ENCODE measurements at places on chromosomes 4 and X. TPM values are rescaled to one million over a fixed set of nuclear protein-coding genes. Genes with fewer than 3 reads are reported as not detected.

Gene FOXR2
- not detected for total RNA-seq

- peaks cover 3% of the 10 kb centered on the region for H3K4me1 ChIP-seq
- no peaks in the 10 kb centered on the region for H3K27me3 ChIP-seq
- H3K4me3 ChIP-seq, result no peak overlapping the region
- H3K36me3 ChIP-seq, result no peaks in the 10 kb centered on the region
- no peak overlapping the region for H3K27ac ChIP-seq
These were observed 1.7 kb upstream of the RRAGB start for GRCh38 chrX:55715847-55716246.

DNA sequence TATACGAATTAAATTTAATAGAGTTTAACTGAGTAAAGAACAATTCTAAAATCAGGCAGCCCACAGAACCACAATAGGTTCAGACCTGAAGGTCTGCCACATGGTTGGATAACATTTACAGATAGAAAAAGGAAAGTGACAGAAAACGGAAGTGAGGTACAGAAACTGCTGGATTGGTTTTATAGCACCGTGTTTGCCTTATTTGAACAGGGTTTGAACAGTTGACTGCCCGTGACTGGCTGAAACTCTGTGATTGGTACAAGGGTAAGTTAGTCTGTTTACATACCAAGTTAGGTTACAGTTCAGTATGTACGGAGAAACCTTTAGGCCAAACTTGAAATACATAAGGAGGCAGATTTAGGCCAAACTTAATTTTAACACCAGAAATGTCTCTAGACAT, 64.1 kb upstream of the ATXN3L start:
- H3K4me3 ChIP-seq, result no peak overlapping the region
- H3K4me1 ChIP-seq, result no peaks in the 10 kb centered on the region
- H3K27ac ChIP-seq, result peak overlapping the region; percentile 39
- no peaks in the 10 kb centered on the region for H3K27me3 ChIP-seq
- H3K36me3 ChIP-seq, result no peaks in the 10 kb centered on the region
- no peak for DNase-seq

Gene TEX11
- not detected for total RNA-seq

GRCh38 chr4:48141048-48141447, 7.0 kb upstream of the TXK start:
- H3K27ac ChIP-seq, result no peak overlapping the region
- H3K4me3 ChIP-seq, result no peak overlapping the region
- no peaks in the 10 kb centered on the region for H3K36me3 ChIP-seq

GRCh38 chr4:95220205-95221175, 328.3 kb downstream of the UNC5C start:
- H3K4me1 ChIP-seq, result no peaks in the 10 kb centered on the region
- no peak for DNase-seq

DNA sequence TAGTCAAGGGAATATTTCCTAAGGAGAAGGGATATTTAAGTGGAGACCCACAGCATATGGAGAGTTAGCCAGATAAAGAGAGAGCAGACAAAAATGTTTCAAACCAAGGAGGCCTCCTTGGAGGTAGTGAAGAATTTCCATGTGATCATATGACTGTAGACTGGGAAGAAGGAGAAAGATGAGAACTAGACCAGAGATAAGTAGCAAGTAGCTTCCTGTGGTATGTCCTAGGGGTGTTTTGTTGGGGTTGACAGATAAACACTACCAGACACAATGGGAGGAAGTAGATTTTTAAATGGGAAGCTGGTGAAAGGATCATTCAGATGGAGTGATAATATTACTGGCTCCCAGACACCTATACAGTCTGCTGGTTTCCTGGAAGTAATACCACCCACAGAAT, 13.6 kb downstream of the SYAP1 start:
- H3K36me3 ChIP-seq, result no peaks in the 10 kb centered on the region
- no peaks in the 10 kb centered on the region for H3K4me1 ChIP-seq
- H3K27ac ChIP-seq, result no peak overlapping the region
- DNase-seq, result no peak
- no peaks in the 10 kb centered on the region for H3K27me3 ChIP-seq

DNA sequence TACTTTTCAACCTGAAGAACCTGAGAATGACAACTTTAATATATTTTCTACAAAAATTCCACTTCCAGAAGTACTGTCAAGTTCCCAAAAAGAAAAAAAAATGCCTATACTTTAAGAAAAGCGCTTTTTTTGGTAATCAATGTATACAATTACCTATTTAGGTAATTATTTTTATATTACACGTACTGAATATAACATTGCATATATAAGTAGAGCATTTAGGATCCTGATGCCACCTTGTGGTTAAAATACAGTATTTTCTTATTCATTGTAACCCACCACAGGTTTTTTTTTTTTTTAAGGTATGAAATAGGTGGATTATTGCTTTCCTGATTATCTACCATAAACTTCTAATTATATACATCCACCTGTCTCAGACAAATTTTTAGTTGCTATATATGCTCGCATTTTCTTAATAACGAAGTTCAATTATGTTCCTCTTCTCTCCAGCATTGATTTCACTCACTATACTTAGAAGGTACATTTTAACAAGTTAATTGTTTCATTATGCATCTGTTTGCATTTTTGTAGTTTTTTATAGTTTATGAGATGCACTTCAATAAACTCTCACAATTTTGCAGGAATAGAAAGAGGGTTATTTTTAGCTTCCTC, 5.2 kb downstream of the MAP9 start:
- H3K4me3 ChIP-seq, result no peak overlapping the region
- H3K4me1 ChIP-seq, result no peaks in the 10 kb centered on the region
- DNase-seq, result no peak
- H3K27me3 ChIP-seq, result no peaks in the 10 kb centered on the region
- no peaks in the 10 kb centered on the region for H3K36me3 ChIP-seq

GRCh38 chrX:39630344-39630743, 467.4 kb downstream of the BCOR start:
- H3K27ac ChIP-seq, result no peak overlapping the region
- no peaks in the 10 kb centered on the region for H3K4me1 ChIP-seq
- DNase-seq, result no peak
- no peak overlapping the region for H3K4me3 ChIP-seq
- H3K36me3 ChIP-seq, result no peaks in the 10 kb centered on the region
- no peaks in the 10 kb centered on the region for H3K27me3 ChIP-seq

- H3K4me3 ChIP-seq, result no peak overlapping the region
- H3K36me3 ChIP-seq, result no peaks in the 10 kb centered on the region
- H3K27me3 ChIP-seq, result no peaks in the 10 kb centered on the region
- DNase-seq, result no peak
- H3K27ac ChIP-seq, result no peak overlapping the region
These were observed 5.2 kb downstream of the TKTL1 start for GRCh38 chrX:154300816-154301215.

DNA sequence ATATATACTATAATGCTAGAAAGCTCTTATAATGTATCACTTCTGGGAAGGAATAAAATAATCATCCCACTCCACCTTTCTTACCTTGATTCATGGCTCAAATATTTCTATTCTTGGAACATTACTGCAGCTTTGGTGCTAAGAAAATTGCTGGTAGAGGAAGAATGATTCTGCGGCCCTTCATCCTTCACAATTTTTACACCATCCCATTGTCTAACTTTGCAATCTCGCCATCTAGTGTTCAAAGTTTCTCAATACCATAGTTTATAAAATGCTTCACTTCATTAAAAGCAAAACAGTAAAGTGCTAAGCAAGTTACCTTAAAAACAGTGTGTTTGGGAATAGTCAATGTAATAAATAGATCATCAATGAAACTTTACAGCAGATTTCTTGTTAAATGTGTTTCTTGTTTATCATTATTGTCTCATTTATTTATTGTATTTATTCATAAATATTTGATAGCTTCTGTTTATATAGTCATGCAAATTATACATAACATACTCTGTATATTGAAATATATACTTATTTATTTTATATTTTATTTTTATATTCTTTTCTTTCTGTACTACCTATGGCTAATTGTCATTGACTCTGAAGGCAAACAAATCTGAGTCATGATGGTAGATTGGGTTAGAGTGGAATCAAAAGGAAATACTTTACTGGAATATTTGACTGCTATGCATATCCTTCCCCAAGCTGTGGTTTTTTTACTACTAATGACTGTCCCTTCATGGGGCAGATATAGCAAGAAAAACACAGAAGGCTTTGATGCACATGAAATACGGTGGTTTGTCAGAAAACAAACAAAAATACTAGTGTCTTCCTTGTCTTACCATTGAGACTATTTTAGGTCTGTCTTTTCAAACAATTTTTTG, 390.7 kb downstream of the MAPK10 start:
- no peak overlapping the region for H3K4me3 ChIP-seq
- no peak for DNase-seq
- no peaks in the 10 kb centered on the region for H3K27me3 ChIP-seq
- no peaks in the 10 kb centered on the region for H3K36me3 ChIP-seq
- H3K4me1 ChIP-seq, result no peaks in the 10 kb centered on the region

DNA sequence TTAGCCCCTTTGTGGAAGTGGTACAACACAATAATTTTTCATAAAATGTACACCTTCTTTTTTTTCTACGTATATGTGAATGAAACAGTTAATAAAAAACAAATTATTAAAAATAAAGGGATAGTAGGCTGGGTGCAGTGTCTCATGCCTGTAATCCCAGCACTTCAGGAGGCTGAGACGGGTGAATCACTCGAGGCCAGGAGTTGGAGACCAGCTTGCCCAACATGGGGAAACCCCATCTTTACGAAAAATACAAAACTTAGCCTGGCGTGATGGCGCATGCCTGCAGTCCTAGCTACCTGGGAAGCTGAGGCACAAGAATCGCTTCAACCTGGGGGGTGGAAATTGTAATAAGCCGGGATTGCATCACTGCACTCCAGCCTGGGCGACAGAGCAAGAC, 244.9 kb downstream of the RAPGEF2 start:
- no peaks in the 10 kb centered on the region for H3K4me1 ChIP-seq
- H3K27ac ChIP-seq, result no peak overlapping the region
- H3K36me3 ChIP-seq, result no peaks in the 10 kb centered on the region
- H3K27me3 ChIP-seq, result no peaks in the 10 kb centered on the region

DNA sequence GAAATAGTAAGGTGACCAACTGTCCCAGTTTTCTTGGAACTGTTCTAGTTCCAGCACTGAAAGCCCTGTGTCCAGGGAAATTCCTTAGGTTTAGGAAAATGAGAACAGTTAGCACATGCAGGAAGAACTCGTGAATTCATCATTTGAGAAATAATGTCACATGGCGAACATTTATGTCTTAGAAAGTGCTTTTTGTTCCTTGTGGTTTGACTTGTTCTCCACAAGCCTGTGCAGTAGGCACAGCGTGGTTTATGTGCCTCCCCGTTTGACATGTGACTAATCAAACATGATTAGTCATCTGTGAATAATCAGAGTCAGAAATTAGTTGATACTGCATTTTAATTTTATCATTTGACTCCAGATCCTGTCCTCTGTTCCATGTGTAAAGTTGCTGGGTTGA, 556.0 kb upstream of the CPEB2 start:
- no peak for DNase-seq
- no peak overlapping the region for H3K27ac ChIP-seq
- no peaks in the 10 kb centered on the region for H3K27me3 ChIP-seq
- H3K4me1 ChIP-seq, result no peaks in the 10 kb centered on the region
